A549 treated with CpdA at 1 μM for 4 hours (cell line): ENCODE measurements at places on chromosomes 7 and 10. TPM values are rescaled to one million over a fixed set of nuclear protein-coding genes. Genes with fewer than 3 reads are reported as not detected.

The MPP7 gene
- 0.05 to 0.28 TPM (median 0.19 TPM) in 5 replicates for total RNA-seq

The HOXA10 gene
- total RNA-seq: 6.8 to 9.0 TPM (median 7.3 TPM) in 5 replicates

The ADAM22 gene
- 0.14 to 0.55 TPM (median 0.24 TPM) in 5 replicates for total RNA-seq

The COL17A1 gene
- total RNA-seq: 2.2 to 3.8 TPM (median 2.7 TPM) in 5 replicates

The RSPH10B gene
- 0.08 to 0.33 TPM (median 0.19 TPM) in 4 of 5 replicates, not detected in the other for total RNA-seq

The ICA1 gene
- 1.1 to 1.7 TPM (median 1.1 TPM) in 5 replicates for total RNA-seq
